ENCODE measurements at places on chromosomes 16 and 17.

DNA sequence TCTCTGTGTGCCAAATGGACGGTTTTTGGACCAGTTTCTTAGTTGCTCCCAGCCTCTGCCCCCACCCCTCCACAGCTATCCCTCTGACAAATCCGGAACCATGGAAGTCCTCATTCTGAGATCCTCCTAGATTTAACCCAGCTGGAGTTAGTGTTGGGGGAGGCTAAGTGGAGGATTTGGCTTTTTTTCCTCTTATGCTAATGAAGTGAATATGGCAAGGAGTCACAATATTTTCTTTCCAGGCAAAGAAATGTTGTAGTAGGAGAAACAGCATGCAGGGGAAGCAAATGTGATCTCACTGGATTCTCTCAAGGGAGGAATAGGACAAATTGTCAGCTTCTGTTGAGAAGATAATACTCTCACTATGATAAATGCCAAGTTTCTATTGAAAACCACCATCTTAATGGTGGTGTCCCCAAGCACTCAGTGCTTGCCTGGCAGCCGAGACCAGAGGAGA, 159.5 kb downstream of the MSI2 start:
- DNase-seq = no peak

GRCh38 chr17:4475001-4475400, 23.7 kb upstream of the SPNS2 start:
- DNase-seq = no peak

DNA sequence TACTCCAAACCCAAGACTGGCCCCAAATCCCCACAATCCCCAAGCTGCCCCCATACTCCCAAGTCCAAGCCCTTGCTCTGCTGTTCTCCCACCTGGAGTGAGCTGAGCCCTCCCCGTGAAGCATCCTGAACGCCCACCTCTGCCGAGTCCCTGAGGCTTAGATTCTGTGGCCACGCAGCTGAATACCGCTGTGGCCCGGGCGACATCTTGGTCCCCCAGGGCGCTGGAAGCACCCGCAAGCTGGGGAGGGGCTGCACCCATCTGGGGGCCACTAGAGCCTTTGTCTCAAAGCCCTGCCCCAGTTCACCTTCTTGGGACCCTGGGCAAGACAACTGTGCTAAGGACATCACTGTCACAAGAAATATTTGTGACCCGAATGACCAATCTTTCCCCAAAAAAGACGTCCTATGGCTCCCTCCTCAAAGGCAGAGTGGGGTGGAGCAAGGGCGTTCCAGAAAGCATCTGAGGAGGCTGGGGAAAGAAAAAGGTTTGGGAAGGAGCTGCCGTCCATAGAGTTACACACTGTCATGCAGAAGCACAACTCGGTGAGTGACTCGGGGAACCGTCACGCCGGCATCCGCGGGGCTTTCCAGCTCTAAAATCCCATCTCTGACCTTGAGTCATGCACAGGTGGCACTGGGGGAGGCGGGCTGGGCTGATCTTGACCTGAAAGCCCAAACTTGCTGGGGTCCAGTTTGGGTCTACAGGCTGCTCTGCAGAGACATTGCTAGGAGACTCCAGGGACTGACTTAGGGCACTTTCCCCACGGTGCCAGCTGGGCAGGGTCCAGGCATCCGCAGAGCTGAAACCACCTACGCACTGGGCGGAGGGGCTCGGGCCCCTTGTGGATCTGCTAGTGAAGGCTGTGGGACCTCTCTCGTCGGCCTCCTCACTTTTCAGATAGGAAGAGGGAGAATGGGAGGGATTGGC, 6.6 kb downstream of the PTX4 start:
- no peak for DNase-seq

GRCh38 chr17:807523-808294, 25.6 kb downstream of the MRM3 start:
- DNase-seq = no peak

DNA sequence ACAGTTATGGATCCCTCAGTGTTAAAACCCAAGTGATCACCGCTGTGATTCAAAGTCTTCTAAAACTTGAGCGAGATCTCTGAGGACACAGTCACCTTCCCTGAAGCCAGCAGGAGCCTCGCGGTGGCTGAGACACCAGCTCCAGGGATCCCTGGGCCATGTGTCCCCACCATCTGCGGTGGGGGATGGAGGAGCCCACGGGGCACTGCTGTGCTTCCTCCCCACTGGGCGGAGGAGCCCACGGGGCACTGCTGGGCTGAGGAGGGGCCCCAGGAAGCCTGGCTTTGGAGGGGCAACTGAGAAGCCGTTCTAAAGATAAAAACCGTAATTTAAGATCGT, 65.7 kb upstream of the METRNL start:
- DNase-seq = no peak

DNA sequence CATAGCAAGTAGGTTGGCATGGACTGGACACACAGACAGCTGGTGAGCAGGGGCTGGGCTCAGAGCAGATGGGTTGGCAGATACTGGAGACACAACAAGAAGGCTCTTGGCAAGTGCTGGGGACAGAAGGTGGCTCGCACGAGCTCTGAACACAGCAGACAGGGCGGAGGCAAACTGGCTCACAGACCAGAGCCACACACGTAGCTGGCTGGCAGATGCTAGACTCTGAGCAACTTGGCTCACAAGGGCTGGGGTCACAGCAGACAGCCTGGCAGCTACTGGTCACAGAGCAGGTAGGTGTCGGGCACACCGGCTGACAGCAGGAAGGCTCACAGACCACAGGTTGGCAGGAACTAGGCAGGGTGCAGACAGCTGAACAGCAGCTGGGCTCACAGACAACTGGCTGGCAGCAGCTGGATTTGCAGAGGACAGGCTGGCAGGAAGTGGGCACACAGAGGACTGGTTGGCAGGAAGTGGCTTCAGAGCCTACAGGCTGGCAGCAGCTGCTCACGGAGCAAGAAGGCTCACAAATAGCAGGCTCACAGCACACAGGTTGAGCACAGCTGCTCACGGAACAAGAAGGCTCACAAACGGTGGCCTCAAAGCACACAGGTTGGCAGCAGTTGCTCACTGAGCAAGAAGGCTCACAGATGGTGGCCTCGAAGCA, 725 bp downstream of the KRTAP16-1 start:
- DNase-seq = peak; percentile 17

GRCh38 chr16:56743840-56744239, 13.9 kb downstream of the NUP93 start:
- DNase-seq = no peak

DNA sequence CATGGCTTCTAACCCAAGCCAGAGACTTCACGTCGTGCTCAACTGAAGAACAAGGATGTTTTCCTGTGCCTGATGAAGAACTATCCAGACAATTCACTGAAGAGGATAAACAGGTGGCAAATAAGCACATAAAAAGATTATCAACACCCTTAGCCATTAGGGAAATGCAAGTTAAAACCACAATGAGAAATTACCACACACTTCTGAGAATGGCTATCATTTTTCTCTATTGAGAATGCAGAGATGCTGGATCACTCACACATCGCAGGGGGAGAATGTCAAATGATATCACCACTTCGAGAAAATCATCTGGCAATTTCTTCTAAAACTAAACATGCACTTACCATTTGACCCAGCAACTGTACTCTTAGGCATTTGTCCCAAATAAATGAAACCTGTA, 162.8 kb downstream of the IRX3 start:
- no peak for DNase-seq

DNA sequence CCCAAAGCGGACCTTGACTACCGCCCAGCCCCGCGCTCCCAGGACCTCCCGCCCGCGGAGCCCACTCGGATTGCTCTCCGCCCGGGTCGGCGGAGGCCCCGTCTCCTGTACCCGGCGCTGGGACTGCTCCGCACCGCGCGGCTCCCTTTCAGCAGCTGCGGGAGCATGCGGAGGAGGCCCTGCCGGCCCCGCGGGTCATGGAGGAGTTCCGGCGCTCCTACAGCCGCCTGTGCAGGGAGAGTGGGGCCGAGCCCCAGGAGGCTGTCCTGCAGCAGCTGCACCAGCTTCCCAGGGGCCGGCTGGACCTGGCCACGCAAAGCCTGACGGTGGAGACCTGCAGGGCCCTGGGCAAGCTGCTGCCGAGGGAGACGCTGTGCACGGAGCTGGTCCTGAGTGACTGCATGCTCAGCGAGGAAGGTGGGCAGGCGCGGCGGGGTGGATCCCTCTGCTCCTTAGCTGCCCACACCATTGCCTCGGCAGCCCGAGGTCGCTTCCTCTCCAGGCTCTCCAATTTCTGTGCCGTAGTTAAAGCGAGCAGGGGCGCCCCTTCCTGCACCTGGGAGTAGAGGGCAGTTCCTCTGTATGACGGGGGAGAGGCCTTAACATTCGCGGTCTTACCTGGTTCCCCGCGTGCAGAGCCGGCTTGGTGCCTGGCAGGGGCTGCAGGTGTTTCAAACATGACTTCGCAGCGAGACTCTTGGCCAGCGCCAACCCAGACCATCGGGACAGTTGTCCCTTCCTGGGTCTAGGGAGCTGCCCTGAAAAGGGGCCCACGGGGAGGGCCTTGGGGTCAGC, 539 bp downstream of the LRRC45 start:
- DNase-seq = no peak

GRCh38 chr16:67426022-67426421, 4.9 kb upstream of the HSD11B2 start:
- DNase-seq = no peak
